ENCODE measurements at places on chromosomes 16 and 17.

GRCh38 chr17:29155227-29155965 lies 24.8 kb downstream of the MYO18A start:
- H3K27me3 ChIP-seq: no peaks in the 10 kb centered on the region
- no peak overlapping the region for H3K4me3 ChIP-seq
- DNase-seq: no peak

DNA sequence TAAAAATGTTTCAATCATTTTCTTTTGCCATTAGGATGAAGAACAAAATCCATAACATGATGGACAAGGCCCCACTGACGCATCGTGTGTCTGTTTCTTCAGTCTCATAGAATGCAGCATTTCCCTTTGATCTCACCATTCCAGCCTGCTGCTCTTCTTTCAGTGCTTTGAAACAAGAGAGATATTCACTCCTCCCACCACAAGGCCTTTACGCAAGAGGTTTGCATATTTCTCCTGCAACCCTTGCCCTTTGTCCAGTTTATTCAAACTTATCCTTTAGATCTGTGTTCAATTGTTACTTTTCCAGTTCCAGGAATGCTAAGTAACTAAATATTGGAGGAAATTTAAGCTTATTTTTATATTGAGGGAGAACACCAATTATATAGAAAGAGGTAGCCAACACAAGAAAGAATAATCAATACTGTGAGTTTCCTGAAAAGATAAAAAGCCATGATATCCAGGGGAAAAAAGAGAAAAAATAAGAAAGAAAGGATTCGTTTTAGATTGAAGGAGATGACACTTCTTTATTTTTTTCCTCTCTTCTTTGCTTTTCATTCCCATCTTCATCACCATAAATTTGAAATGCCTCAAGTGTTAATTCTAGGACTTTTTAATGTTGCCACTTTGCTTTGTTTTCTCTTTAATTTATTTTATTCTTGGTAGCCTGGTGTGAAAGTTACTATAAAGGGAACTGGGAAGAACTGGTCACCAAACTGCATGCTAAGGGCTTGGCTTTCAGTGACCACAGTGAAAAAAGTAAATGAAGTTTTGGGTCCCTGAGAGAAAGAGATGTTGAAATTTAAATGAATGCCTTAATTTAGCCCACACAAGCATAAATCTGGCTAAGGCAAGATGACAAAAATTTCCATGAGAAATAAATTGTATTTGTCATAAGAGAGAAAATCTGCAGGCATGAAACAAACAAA lies 102.1 kb downstream of the KIF2B start:
- H3K4me1 ChIP-seq: no peaks in the 10 kb centered on the region
- no peak overlapping the region for H3K4me3 ChIP-seq
- no peak overlapping the region for H3K27ac ChIP-seq
- no peak for DNase-seq

DNA sequence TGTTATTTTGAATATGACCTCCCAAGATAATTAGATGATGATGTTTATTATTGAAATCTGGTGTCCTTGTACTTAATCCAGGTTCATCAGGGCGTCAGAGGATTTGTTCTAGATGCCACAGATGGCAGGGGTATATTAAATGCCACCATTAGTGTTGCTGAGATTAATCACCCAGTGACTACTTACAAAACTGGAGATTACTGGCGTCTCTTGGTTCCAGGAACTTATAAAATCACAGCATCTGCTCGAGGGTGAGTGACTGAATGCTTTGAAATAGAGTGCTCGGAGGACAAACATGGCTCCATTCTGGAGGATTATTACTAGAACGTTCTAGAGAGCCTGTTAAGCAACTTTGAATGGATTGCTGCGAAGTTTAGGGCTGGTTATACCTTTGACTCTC lies 33.5 kb upstream of the GOSR1 start:
- H3K27ac ChIP-seq: no peak overlapping the region
- H3K36me3 ChIP-seq: no peaks in the 10 kb centered on the region
- no peaks in the 10 kb centered on the region for H3K4me1 ChIP-seq
- H3K4me3 ChIP-seq: no peak overlapping the region
- no peak for DNase-seq

DNA sequence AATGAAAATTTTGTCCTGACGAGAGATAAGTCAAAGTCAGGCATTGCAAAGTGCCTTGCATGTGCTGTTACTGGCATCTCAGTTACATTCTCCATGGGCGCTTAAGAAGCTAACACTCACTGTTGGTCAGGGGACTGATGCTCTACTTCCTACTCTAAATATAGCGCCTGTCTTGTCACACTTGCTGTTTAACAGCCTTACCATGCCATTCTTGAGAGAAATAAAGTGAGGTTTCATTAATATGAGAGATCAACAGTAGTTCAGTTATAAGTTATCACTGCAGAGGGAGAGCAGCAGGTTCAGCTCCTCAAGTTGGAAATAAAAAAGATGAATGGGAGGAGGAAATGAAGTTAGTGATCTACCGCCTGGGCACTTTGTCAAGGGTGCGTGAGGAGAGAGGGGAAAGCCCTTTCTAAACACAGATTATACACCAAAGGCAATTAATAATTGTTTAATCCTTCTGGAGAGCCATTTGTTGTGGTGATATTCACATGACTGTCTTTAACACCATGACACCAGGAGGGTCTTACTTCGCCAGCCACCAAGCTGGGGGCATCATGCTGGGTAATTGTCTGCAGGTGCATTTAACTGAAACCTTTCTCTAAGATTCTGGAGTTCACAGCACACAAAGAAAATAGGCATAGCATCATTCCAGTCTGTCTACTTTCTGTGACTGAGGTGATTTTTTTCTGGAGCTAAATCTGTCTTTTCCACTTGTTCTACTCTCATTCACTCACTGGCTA lies 568.7 kb upstream of the HSBP1 start:
- H3K27me3 ChIP-seq: no peaks in the 10 kb centered on the region
- H3K36me3 ChIP-seq: no peaks in the 10 kb centered on the region
- DNase-seq: no peak
- no peak overlapping the region for H3K27ac ChIP-seq
- H3K4me1 ChIP-seq: no peaks in the 10 kb centered on the region

- no peak for DNase-seq
- no peaks in the 10 kb centered on the region for H3K4me1 ChIP-seq
- no peaks in the 10 kb centered on the region for H3K36me3 ChIP-seq
- peaks cover 6% of the 10 kb centered on the region for H3K27me3 ChIP-seq
Observed at GRCh38 chr17:16877099-16877498, 94.8 kb downstream of the TNFRSF13B start.
